ENCODE measurements at places on chromosomes 1 and 21.
A peak's percentile ranks its signal among the peaks of the same experiment; 100 is the strongest.

DNA sequence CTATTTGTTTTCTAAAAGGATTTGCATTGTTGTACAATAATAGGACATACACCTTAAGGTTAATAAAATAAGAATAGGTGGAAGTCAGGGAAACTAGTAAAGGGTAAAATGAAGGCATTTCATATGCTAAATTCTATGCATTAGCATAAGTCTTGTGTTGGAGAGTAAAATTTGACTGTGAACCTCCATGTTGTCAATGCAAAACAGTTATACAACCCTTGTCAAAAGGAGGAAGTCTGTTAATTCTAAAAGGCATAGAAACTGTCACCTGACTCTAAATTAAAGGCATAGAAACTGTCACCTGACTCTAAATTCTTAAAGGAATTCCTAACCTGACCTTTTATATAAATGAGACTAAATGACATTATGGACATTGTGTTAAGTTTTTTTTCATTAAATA lies 291.8 kb downstream of the OLFM3 start:
- DNase-seq, result no peak

GRCh38 chr1:25683177-25683576 lies 66.6 kb downstream of the MAN1C1 start:
- no peak for DNase-seq

- no peak for DNase-seq
Observed at GRCh38 chr1:220184506-220184905, 87.7 kb downstream of the RAB3GAP2 start.

GRCh38 chr1:192730198-192730597 lies 78.6 kb upstream of the RGS2 start:
- DNase-seq, result no peak

DNA sequence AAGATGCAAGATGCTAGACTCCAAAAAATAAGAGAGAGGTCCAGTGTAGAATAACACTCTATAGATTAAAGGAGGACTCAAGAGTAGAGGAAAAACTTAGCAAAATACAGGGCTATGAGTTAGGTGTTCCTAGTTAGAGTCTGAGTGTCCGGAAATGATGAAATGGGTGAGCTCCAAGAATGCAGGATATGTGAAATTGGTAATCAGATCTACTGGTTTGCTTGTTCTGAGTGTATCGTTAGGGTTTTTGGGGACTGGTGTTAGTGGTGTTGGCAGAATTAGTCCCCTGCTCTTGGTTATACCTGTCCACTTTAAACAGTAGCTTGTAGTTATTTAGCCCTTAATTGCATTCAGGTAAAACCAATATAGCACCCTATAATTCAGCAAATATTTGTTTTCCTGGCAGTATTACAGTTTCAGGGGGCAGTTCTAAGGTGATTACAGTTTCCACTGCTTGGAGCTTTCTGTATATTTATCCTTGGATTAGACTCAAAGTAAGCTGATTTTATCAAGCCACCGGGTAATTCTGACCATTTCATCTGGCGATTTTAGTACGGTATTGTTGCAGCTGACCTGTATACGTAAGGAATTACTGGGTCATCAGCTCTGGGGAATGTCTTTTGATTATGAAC lies 332.7 kb downstream of the CHRM3 start:
- no peak for DNase-seq

GRCh38 chr1:61233121-61233660 lies 150.8 kb downstream of the NFIA start:
- DNase-seq, result no peak

DNA sequence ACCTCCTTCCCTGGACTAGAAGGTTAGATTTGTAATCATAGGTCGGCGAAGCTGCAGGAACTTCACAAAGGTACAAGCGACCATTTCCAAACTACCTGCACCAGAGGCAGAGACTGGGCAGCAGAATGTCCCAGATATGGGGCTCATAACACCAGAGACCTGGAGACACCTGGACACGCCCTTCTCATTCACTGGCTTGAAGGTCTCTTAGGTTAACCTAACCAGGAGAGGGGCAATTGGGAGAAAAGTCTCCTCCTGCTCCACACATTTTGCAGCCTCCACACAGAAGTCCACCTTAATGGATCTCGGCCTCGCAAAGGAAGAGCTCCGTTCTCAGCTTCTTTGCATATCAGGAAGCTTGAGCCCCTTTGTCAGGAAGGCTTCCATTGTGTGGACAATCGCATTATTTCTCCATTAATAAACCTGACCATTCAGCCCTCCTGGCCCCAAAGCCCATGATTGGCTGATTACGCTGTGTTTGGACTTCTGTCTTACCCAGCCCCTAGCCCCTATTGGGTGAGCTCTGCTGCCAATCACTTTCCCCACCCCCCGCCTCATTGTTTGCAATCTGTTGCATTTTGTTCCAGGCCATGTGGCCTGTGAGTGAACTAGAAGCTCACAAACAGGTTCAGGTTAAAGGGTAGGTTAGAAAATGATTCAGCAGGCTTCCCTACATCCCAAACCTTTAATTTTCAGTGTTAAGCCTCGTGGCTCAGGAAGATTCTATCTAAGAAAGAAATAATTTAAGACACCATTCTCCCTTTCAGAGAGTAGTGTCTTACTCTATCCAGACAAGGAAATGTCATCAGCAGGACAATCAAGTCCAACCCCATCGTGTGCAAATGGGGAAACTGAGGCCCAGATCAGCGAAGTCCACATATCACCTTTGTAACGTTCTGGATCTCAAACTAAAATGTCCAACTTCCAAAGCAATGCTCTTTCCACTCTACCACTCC lies 2.8 kb downstream of the MYCL start:
- peak; percentile 100 for DNase-seq

GRCh38 chr1:176826265-176826664 lies 338.2 kb downstream of the ASTN1 start:
- peak; percentile 85 for DNase-seq

DNA sequence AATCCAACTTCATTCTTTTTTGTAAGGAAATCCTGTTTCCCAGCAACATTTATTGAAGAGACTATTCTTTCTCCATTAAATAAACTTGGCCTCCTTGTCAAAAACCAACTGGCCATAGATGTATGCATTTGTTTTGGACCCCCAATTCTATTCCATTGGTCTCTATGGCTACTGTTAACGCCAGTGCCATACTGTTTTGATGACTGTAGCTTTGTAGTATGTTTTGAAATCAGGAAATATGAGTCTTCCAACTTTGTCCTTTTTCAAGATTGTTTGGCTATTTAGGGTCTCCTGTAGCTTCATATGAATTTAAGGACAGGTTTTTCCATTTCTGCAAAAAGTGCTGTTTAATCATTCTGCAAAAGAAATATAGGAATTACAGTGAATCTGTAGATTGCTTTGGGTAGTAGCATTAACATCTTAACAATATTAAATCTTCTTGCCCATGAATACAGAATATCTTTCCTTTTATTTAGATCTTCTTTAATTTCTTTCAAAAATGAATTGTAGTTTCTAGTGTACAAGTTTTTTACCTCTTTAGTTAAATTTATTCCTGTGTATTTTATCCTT lies 61.3 kb downstream of the ITGB3BP start:
- no peak for DNase-seq

DNA sequence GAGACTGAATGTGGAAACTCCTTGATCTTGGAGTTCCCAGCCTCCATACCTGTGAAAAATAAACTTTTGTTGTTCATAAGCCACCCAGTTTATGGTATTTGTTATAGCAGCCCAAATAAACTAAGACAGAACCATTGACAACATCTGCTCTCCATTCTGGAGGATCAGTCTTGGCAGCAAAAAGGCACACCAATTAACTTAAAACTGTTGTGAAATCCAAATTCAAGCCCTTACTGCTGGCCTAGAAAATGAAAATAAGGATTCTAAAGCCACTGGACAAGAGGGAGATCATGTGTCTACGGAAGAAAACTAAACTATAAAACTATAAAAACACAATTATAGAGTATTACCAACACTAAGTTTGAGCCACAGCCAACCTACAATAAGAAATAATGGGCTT lies 172.1 kb upstream of the RNPC3 start:
- no peak for DNase-seq

DNA sequence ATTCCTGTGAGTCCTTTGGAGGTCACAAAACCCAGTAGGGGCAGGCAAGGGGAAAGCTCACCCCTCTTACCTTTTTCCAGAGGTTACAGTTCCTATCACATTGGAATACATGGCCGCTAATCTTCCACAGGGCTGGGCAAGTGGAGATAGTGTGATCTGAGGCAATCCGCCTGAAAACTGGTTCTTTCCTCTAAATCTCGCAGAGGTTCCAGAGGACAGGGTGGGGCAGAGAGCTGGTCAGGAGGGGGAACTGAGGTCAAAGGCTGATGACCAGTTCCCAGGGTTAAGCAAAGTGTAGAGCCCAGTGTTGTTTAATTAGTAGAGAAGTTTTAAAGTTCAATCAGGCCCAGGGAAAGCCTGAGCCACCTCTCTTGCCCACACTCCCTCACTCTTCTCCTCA lies at the start of gene SERPINC1:
SERPINC1 (minus strand) TSS at position 179 of the 400 bp plus-strand sequence; CDS start at position 111, 68 bp downstream.
- no peak for DNase-seq

DNA sequence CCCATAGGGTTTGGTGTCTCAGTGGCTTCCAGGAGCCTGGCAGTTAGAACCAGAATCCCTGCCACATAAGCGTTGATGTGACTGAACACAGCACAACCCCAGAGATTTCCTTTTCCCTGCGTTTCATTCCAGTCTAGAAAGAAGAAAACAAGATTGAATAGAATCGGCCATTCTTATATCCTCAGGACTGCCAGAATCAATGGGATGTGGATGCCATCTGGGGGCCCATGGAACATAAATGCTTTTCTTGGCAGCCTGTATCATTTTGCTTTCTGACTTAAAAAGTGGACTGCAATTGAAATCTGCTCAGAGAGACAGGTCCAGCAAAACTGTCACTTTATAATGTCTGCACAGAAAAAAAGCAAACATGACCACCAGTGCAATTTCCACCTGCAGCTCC lies 80.3 kb downstream of the DISC1 start:
- DNase-seq, result no peak

DNA sequence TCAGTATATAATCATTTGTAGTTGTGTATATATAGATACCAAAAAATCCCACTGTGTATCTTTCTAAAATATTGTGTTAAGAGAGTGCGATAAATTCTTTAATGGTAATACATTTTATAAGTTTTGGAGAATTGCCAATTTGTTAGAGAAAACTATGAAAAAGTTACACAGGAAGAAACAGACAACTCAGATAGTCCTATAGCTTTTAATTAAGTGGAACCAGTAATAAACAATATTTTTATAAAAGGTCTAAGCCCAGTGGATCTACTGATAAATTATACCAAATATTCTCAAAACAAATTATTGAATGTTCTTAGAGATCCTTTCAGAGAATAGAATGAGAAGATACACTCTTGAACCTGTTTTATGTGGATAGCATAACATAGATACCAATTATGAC lies 50.6 kb downstream of the OBSCN start:
- DNase-seq, result no peak

GRCh38 chr1:115134231-115134630 lies 44.9 kb upstream of the TSPAN2 start:
- DNase-seq, result no peak
